ENCODE measurements at places on chromosomes 5 and 9.

DNA sequence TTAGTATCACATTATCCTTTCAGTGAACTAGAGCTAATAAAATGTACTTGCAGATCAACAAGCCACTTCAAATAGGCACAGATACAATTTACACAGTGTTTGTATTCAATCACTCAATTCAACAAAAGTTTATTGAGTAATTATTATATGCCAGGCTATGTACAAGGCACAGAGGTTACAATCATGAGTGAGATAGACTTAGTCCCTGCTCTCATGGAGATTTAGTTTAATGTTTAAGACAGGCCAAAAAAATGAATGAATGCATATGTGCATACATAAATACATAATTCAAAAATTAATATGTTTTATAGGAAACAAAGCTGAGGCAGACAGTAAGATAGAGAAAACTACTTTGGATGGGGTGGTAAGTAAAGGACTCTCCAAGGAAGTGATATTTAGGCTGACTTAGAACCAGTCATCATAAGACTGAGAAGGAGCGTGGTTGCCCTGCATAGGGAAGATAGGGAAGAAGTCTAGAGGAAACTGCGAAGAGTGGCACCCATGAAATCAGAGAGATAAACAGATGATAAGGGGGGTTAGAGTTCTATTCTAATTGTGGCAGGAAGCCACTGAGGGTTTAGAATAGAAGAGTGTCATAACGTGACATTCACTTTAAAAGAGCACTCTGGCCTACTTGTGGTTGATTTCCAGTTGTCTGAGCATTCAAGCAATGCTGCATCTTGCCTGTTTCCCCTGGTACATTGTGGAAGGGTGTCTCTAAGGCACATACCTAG lies 49.7 kb upstream of the GRAMD2B start:
- no peak for DNase-seq

DNA sequence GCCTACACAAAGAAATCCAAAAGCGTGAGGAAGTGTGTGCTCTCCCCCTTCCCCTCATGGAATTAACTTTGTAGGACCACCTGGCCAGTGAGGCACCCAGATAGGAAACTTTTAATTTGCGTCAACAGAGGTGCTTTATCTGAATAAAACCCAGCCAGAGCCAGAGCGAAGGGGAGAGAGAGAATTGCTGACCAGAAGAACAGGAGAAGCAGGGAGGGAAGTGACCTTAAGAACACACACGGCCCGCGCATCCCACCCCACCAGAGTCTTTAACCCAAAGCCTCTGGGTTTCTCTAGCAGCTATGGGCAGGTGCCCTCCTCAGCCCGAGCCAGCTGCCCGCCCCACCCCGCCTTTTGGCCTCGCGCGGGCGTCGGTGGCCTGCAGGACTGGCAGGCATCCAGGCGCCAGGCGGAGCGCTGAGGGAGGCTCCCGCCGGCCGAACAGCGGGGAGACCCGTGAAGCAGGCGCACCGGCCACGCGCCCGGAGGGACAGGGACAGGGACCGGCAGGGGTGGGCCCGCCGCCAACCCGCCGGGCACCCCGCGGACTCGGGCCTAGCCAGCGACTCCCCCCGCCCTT lies 580 bp downstream of the ERAP1 start:
- DNase-seq: no peak

DNA sequence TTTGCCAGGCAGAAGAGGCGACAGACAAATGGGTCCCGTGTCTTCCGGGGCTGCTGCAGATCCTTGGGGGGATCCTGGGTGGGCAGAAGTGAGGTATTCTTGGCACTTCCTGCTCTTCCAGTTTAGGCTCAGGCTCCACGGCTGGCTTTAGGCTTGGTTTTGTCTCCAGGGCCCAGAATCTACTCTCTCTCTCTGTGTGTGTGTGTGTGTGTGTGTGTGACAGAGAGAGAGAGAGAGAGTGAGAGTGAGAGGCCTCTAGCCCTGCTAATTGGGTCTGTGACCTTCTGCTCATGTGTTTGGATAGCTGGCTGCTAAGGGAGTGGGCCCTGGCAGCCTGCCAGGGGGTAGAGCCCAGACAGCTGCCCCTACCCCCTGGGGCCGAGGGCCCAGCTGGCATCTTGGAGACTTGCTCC lies 39.3 kb downstream of the CRB2 start:
- DNase-seq: no peak

DNA sequence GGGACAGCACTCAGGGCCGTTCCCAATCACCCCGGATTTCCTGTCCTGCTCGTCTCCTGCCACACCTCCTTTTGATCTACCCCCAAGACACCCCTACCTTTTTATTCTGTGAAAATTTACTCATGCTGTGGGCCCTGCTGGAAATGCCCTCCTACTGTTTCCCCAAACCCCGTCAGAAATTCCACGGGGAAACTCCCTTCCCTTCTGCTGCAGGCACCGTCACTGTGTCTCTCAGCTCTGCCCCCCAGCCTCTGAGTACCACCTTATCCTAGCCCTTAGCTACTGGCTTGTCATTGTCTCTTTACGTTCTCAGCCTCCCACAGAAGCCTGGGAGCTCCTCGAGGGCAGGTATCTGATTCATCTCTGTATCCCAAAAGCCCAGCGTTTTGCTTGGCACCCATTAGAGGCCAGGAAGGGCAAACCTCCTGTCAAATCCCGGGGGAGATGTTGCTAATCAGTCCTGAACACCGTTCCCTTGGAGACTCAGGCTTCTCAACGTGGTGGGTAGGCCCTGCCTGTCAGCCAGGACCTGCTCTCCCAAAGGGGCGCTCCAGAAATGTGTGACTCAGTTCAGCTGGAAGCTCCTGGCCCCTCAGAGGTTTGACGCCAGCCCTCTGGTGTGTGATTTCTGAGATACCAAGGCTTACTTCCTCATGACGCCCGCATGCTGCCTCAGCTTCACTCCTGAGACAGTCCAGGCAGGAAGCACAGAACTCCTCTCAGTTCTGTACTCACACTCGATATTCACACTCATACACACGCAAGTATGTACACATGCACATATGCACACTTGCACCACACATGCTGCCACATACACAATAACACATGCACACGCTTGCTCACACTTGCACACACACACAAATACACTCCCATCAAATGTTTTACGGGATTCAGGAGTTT lies 50.7 kb upstream of the GRHPR start:
- no peak for DNase-seq

DNA sequence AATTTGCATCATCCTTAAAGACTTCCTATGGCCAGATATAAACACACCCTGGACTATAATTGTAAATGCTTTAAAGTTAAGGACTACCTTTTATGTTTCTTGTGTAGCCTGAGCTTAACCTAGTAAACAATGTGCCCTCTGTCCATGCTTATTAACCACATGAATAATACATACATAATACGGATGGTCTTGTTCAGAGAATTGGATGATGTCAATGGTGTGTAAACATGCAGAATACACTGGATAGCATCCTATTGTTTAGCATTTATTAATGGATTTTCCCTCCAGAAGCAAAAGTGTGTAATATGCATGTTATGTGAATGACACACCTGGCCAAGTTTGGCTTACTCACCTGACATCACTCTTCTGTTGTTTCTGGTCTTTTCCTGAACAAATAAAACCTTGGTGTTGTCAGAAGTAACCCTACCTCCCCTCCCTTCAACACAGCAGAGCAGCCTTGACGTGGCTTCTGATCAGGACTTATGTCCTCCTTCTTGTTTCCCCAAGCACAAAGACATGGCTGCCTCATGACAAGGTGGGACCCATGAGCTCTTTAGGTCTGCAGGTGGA lies 517.9 kb downstream of the MTRR start:
- DNase-seq: no peak

- DNase-seq: no peak
Measured at GRCh38 chr5:1240496-1241260, 15.5 kb downstream of the SLC6A18 start.

DNA sequence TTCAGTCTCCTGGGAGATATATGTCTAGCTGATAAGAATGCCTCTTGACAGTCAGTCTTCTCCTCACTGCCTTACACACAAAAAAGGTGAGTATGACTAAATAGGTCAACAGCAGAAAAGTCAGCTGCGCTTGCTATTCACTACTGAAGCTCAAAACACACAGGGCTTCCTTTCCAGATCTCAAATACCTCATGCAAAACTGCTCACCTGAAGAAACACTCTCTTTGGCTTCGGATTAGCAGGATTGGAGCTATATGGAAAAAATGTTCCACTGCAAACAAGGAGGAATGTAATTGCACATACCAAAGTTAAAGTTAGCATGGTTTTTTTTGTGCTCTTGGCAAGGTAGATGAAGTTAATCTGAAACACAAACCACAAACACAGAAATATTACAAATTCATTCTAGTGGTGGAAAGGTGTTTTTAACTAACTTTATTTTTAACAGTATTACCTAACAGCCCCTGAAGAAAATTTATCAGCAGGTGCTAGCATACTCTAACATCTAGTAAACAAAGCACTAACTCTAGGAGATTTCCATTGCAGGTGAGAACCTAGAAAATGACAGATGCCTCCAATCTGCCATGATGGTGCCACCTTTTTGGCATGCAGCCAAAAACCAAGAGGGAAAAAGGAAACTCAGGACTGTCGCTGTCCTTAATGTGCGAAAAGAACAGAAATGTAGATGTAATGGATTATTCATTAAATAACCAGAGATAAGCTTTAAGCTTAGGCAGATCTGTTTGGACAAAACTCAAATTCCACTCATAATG lies 31.8 kb downstream of the ERMP1 start:
- DNase-seq: no peak

- DNase-seq: no peak
Measured at GRCh38 chr5:61600945-61601511, 269.0 kb downstream of the ZSWIM6 start.

DNA sequence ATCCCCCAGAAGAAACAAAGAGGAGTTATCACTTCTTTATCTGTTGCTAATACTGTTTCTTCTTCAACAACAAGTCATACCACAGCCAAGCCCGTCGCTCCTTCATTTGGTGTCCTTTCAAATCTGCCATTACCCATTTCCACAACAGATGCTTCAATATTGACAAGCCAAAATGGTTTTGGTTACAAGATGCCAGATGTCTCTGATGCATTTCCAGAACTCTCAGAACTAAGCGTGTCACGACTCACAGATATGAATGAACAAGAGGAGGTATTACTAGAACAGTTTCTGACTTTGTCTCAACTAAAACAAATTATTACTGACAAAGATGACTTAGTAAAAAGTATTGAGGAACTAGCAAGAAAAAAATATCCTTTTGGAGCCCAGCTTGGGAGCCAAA lies 16.0 kb upstream of the HAND1 start:
- no peak for DNase-seq

GRCh38 chr9:128323212-128323730 lies 632 bp downstream of the COQ4 start:
- DNase-seq: no peak

GRCh38 chr5:146620031-146620668 lies 104.2 kb upstream of the GPR151 start:
- no peak for DNase-seq

GRCh38 chr9:9855177-9856078 lies 757.4 kb downstream of the PTPRD start:
- DNase-seq: no peak

GRCh38 chr9:106333481-106333880 lies 529.5 kb upstream of the ZNF462 start:
- no peak for DNase-seq

DNA sequence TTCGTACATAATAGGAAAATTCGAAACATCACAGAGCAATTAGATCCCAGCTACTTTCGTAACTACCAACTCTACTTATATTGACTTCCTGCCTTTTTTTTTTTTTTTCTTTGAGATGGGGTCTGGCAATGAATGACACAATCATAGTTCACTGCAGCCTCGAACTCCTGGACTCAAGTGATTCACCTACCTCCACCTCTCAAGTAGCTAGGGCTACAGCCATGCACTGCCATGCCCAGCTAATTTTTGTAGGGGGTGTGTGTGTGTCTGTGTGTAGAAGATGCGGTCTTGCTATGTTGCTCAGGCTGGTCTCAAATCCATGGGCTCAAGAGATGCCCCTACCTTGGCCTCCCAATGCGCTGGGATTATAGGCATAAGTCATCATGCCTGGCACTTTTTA lies 5.8 kb upstream of the PAIP2 start:
- DNase-seq: no peak

GRCh38 chr5:43215073-43215631 lies 23.1 kb downstream of the NIM1K start:
- no peak for DNase-seq

DNA sequence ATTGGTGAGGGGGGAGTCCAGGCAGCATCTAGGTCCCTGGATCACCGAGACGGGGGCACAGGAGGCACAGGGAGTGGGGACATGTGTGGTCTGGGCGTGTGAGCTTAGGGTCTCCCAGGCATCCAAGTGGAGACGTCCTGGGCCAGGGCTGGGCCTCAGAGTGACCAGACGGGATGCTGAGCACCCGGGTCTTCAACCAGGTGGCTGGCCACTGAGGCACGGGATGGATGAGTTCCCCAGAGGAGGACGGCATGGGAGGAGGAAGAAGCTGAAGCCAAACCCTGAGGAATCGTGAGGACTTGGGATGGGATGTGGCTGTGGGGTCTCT lies 88.0 kb downstream of the LMX1B start:
- no peak for DNase-seq

DNA sequence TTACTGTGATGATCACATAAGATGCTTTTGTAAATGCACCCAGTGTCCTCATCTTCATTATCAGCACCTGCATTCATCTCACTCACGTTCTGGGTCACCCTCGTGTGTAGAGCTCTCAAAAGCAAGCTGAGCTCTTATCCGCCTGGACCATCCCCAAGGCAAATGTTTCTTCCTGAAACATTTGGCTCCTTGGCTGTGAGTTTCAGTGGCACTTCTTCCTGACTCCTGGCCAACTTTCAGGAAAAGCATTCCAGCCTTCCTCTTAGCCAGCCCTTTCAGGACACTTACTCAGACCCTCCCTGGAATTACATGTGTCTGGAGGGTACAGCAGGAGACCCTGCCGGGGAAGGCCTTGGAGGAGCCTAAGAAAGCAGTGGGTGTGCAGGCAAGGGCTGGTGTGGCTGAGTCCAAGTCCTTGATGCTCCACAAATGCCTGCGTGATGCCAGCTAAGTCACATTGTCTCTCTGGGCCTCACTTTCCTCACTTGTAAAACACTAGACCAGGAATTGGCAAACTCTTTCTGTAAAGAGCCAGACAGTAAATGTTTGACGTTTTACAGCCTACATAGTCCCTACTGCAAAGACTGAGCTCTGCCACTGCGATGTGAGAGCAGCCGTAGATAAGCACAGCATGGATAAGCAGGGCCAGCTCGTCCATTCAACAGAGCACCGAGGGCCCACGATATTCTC lies 72.1 kb downstream of the PDE6A start:
- no peak for DNase-seq

- no peak for DNase-seq
Measured at GRCh38 chr5:1206521-1207412, 5.4 kb downstream of the SLC6A19 start.

GRCh38 chr9:83155733-83156132 lies 92.8 kb upstream of the RASEF start:
- DNase-seq: no peak

- no peak for DNase-seq
Measured at GRCh38 chr5:1751864-1752822, 47.5 kb downstream of the MRPL36 start.

- no peak for DNase-seq
Measured at GRCh38 chr9:128637656-128638055, 19.0 kb downstream of the DYNC2I2 start.

GRCh38 chr9:5825895-5826622 lies 6.9 kb downstream of the ERMP1 start:
- no peak for DNase-seq

- DNase-seq: no peak
Measured at GRCh38 chr9:121699571-121700164, 48.2 kb downstream of the DAB2IP start.
